ENCODE measurements at places on chromosomes 12 and 14.

- H3K36me3 ChIP-seq = no peaks in the 10 kb centered on the region
- H3K4me3 ChIP-seq = no peak overlapping the region
- no peak overlapping the region for H3K27ac ChIP-seq
- peaks cover 14% of the 10 kb centered on the region for H3K4me1 ChIP-seq
- DNase-seq = no peak
- no peaks in the 10 kb centered on the region for H3K27me3 ChIP-seq
Measured at GRCh38 chr12:124853781-124854636, 9.7 kb downstream of the SCARB1 start.

DNA sequence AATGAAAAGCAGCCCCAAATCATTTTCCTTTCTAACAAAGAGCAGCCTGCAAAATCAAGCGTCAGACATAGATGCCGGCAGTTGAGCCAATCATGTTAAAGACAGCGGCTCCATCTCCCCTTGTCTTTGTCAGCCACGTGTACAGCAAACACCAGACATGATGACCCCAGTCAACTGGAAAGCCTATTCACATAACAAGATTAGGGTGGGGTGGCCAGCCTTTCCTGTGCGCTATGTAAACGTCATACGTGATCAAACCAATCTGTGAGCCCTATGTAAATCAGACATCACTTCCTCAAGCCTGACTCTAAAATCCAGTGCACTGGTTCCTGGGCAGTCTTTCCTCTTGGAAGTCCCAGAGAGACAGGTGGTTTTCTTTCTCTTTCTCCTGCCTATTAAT, 9.9 kb upstream of the FICD start:
- H3K36me3 ChIP-seq = no peaks in the 10 kb centered on the region
- peaks cover 5% of the 10 kb centered on the region for H3K27me3 ChIP-seq
- no peaks in the 10 kb centered on the region for H3K4me1 ChIP-seq
- no peak overlapping the region for H3K4me3 ChIP-seq

DNA sequence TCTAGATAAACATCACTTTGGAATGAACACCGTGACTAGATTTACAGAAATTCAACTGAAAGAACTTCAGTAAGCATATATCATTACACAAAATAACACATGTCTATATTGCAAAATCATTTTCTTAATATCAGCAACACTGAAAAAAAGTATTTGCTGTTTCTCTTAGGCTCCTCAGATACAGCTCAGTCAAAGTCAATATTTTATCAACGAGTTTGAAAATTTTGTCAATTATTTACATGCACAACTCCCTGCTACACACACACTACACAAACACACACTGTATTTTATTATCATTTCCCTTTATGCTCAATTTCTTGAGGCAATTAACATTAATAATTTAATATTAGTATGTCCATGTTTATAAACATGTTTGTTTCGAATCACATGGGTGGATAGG, 3.8 kb downstream of the PZP start:
- H3K4me1 ChIP-seq = no peaks in the 10 kb centered on the region
- no peak for DNase-seq
- no peaks in the 10 kb centered on the region for H3K36me3 ChIP-seq
- H3K27ac ChIP-seq = no peak overlapping the region
- no peak overlapping the region for H3K4me3 ChIP-seq
- no peaks in the 10 kb centered on the region for H3K27me3 ChIP-seq

GRCh38 chr14:43540948-43541347, 966.1 kb downstream of the FSCB start:
- no peaks in the 10 kb centered on the region for H3K4me1 ChIP-seq
- H3K4me3 ChIP-seq = no peak overlapping the region
- no peak overlapping the region for H3K27ac ChIP-seq

GRCh38 chr12:57740656-57741412, 2.3 kb upstream of the AGAP2 start:
- H3K4me3 ChIP-seq = peak overlapping the region; percentile 79
- peak overlapping the region; percentile 45 for H3K27ac ChIP-seq
- H3K4me1 ChIP-seq = peaks cover 56% of the 10 kb centered on the region
- no peaks in the 10 kb centered on the region for H3K27me3 ChIP-seq
- H3K36me3 ChIP-seq = no peaks in the 10 kb centered on the region

Measured in B cell (primary cell).